ENCODE measurements at places on chromosomes 4 and X. TPM values are rescaled to one million over a fixed set of nuclear protein-coding genes. Genes with fewer than 3 reads are reported as not detected.

DNA sequence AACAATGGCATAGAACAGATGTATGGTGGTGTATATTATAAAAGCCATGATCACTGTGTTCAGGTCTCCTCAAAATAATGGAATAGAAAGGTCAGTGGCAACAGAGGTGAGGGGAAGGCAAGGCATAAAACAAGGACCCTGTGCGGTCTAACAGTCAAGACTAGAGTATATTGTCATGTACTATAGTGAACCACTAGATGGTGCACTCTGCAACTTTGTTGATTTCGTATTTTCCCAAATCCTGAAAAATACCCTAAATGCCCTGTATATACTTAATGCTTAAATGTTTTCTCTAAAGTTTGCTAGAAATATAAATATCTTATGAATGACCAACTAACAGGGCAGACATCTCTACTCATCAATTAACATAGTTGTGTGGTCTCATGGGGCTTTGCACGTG, 453.0 kb downstream of the PCDH11X start:
- DNase-seq = peak; percentile 3

- DNase-seq = peak; percentile 10
These were observed 278.9 kb downstream of the INPP4B start for GRCh38 chr4:142567199-142567598.

Gene FAM9B
- total RNA-seq = not detected

GRCh38 chr4:10743357-10743756, 58.8 kb upstream of the CLNK start:
- no peak for DNase-seq

Gene GLUD2
- total RNA-seq = 1.4 TPM

GRCh38 chr4:5019796-5020195, 538 bp upstream of the CYTL1 start:
- no peak for DNase-seq

- DNase-seq = no peak
These were observed 315.4 kb downstream of the NR3C2 start for GRCh38 chr4:148126825-148127224.

Gene COQ2
- 9.5 TPM for total RNA-seq

Gene UGT2B10
- total RNA-seq = not detected

Gene CXXC4
- 1.6 TPM for total RNA-seq

Gene DGKK
- not detected for total RNA-seq

DNA sequence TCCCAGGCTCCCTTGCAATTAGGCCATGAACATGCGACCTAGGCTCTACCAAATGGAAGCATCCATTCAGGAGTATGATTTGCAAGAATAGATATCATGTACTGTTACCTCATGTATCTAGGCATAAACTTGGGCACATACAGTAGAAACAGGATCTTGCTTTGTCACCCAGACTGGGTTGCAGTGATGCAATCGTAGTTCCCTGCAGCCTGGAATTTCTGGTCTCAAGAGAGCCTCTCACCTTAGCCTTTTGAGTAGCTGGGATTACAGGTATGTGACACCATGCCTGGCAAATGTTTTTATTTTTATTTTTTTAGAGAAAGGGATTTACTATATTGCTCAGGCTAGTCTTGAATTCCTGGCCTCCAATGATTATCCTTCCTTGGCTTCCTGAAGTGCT, 994.2 kb downstream of the ADGRL3 start:
- DNase-seq = no peak

- DNase-seq = no peak
These were observed 1890.7 kb upstream of the PCDH10 start for GRCh38 chr4:131258361-131258760.

DNA sequence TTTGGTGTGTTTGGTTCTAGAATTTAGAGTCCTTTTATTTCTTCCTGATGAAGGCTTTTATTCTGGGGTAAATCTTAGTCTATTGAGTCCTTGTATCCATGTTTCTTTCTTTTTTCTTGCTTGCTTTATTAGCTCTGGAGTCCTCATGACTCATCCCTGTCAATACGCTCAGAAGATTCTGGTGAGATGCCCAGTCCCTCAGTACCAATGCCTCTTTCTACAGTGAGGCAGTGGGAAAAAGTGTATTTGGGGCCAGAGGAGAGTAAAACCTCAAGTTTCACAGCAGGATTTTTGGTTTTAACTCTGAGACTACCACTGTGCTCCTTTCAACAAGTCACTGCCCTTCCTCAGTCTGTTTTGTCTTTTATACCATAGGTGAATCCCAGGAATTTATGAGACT, 368.0 kb downstream of the GBA3 start:
- DNase-seq = peak; percentile 22

GRCh38 chr4:61200916-61201526, 895 bp downstream of the ADGRL3 start:
- DNase-seq = peak; percentile 86

Gene SPANXN3
- total RNA-seq = not detected

DNA sequence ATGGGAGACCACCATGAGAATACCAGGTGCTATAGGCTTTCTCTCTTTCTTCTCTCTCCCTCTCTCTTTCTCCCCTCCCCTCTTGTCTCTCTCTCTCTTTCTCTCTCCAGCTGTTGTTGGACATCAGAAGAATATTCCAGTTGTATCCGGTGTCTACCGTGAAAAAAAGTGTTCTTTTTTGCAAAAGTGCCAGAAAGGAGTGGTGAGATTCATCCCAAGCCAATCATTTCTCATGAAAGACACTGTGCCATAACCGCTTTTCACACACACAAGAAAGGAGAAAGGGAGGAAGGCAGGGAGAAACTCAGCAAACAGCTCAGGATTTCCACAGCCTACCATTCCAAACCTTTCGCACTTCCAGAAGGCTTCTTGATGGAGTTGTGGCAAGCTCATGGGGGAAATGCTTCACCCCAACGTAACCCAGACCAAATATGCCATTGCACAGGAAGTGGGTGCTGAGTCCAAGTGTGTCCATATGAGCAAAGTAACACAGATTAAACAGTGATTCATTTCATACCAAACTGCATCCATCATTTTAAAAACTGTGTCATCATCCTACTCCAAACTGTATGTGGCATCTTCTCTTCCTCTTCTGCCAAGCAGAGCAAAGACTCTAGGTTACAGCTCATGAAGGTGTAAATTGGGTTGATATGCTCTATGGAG, 224.0 kb downstream of the APBB2 start:
- DNase-seq = peak; percentile 63

DNA sequence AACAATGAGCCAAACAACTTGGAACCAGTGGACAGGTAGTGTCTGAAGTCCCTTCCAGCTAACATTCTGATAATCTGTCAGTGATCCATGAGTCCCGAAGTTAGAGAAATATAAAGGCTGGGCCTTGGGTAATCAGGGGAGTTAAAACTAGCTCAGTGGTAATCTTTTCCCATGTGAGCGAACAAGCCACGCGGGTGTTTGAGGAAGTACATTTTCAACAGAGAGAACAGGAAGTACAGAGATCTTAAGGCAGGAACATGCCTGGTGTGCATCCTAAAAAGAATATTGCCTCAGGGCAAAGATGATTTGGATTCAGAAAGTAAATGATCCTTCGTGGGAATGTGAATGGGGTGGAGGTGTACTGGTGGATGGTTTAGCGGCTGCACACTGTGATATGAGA, 42.9 kb downstream of the FNIP2 start:
- DNase-seq = peak; percentile 65

DNA sequence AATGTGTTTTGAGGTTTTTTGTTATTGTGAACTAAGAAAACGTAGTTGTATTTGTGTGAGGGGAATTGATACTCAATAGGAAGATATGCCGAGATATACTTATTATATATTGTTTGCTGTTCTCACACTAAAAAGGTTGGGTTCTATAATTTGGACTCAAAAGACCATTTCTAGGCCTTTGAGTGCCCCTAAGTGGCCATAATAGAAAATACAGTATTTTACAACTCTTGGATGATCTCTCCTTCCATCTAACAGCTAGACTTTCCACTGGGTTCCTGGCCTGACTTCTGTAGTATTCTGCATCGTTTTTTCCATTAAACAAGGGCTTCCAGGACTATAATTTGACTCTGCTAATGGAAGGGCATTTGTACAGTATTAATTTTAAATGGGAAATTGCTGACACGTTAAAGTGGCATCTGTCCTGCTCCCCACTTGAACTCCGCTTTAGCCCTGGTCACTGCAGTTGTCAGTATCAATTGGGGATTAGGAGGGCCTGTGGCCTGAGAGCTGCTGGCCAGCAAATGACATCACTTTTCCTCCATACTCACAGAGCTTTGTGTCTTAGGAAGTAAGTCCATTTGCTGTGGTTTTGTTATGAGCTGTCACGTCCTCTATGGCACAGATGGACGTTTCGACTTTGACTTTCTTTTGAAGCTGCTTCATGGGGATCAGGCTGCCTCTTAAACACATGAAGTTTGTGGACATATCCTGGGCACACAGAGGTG, 176.9 kb downstream of the SLIT2 start:
- DNase-seq = peak; percentile 79

Gene NPY1R
- 6.8 TPM for total RNA-seq

- peak; percentile 75 for DNase-seq
These were observed 565 bp upstream of the ZNF41 start for GRCh38 chrX:47483306-47484268.

All from muscle of leg (tissue), 16 donors.